Right forelimb (tissue), 1 donor: ENCODE measurements at places on chromosomes 11 and 22.
A peak's percentile ranks its signal among the peaks of the same experiment; 100 is the strongest.

GRCh38 chr11:87437844-87438223, 400.1 kb downstream of the TMEM135 start:
- no peak for DNase-seq

- no peak for DNase-seq
Observed at GRCh38 chr11:132093536-132094259, 723.3 kb downstream of the NTM start.

GRCh38 chr11:125114518-125114917, 3.1 kb upstream of the TMEM218 start:
- no peak for DNase-seq

GRCh38 chr11:85423316-85423715, 203.8 kb downstream of the DLG2 start:
- no peak for DNase-seq

GRCh38 chr11:46383404-46383758, 1.9 kb downstream of the MDK start:
- DNase-seq, result no peak

GRCh38 chr11:106451228-106451922, 373.9 kb downstream of the AASDHPPT start:
- no peak for DNase-seq

- DNase-seq, result no peak
Observed at GRCh38 chr11:315516-315994, 1.7 kb downstream of the IFITM1 start.

- DNase-seq, result no peak
Observed at GRCh38 chr22:49936973-49937757, 18.7 kb downstream of the CRELD2 start.

DNA sequence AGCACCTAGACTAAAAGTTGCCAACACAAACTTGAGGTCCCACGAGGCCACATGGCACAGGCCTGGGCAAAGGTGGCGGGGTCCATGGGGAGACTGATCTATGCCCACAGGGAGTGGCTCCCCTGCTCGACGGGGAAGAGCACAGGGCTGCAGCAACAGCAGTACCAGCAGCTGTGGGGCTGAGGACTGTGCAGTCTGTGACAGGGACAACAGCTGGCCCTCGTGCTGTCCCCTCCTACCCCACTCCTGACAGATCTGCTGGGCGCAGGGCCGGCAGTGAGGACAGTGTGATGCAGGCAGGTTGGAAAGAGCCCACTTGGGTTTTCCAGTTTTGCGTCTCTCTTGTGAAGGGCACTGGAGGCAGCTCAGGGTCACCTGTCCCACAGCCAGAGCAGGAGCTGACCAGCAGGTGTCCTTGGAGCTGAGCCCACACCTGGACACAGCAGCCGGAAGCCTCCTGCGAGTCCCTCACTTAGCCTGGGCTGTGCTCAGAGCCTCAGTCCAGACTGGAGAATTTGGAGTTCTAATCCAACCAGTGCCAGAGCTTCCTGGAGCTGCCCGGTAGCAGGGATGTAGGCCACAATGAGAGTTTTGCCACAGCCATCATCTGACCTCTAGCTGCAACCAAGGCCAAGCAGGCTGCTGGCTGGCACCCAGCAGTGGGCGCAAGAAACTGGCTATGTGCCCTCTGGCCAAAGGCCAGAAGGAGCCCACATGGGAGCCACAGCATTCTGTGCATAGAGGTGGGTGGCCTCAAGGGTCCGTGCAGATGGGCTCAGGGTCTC, 3.6 kb upstream of the GAS2L1 start:
- no peak for DNase-seq

- no peak for DNase-seq
Observed at GRCh38 chr11:2393111-2393868, 7.3 kb upstream of the TSSC4 start.

GRCh38 chr11:123235117-123235655, 40.1 kb upstream of the CLMP start:
- DNase-seq, result no peak

DNA sequence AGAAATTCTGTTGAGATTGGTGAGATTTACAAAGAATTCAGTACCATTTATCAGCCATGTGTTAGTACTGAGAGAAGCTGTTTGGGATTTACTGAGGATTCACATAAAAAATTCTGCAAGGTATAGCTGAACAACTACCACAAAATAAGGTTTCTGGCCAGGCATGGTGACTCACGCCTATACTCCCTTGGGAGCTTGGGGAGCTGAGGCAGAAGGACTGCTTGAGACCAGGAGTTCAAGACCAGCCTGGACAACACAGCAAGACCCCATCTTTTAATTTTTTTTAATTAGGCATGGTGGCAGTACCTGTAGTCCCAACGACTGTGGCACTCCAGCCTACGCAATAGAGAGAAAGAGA, 86.7 kb downstream of the SIK3 start:
- DNase-seq, result no peak

- no peak for DNase-seq
Observed at GRCh38 chr11:130834886-130835285, 81.4 kb downstream of the SNX19 start.

DNA sequence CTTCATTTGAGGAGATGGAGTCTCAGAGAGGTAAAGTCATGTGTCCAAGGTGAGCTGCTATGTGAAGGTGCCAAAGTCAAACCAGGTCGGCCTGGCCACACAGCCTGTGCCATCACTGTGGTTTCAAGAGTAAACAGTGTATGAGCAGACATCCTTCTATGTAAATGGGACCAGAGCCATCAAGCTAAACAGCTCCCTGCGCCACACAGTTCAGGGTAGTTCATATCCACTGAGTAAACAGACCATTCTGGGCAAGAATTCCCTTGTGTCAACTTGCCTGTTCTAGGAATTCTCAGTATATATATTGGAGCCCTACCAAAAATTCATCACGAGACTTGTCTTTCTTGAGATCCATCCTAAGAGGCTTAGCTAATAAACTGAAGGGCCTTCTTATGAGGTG, 77.5 kb downstream of the AMOTL1 start:
- no peak for DNase-seq

- DNase-seq, result peak; percentile 87
Observed at GRCh38 chr11:63768237-63769041, at the start of gene ZFTA. ZFTA (minus strand) TSS chr11:63768775; CDS start chr11:63768622, 153 bp downstream.

- no peak for DNase-seq
Observed at GRCh38 chr11:555780-556661, 4.5 kb downstream of the LMNTD2 start.

- no peak for DNase-seq
Observed at GRCh38 chr11:128323381-128323780, 264.0 kb downstream of the ETS1 start.

GRCh38 chr11:64745521-64746328, 1.8 kb upstream of the RASGRP2 start:
- peak; percentile 75 for DNase-seq

DNA sequence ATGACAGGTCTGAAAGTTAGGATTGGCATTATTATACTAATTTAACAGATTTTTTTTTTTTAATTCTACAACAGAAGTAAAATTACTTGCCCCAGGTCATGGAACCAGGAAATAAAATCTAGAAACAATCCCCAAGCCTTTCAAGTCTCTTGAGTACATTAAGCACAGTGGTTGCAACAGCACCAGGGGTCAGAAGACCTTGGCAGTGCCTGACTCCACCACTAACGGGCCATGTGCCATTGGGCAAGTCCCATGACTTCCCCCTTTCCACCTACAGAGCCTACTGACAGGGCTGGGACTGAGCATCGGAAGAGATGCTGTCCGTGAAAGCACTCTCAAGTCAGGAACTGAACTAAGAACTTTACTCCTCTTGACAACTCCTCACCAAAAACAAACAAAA, 98.6 kb upstream of the AKIP1 start:
- no peak for DNase-seq

DNA sequence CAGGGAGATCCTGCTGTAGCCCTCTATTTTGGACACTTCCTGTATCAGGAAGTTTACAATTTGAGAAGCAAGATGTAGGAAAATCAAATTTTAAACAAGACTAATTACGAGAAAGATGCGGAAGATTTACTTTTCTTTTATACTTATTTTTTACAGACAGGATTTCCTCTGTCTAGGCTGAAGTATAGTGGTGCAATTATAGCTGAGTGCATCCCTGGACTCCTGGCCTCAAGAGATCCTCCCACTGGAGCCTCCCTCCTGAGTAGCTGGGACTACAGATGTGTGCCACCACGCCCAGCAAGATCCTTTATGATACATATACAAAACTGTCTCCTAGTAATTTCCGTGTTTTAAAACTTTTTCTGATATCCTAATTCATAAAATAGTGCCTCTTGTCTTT, 17.2 kb upstream of the CARD18 start:
- DNase-seq, result no peak

- DNase-seq, result no peak
Observed at GRCh38 chr11:22774716-22775115, 54.9 kb downstream of the SVIP start.

- DNase-seq, result no peak
Observed at GRCh38 chr11:125110506-125110905, 920 bp downstream of the TMEM218 start.

DNA sequence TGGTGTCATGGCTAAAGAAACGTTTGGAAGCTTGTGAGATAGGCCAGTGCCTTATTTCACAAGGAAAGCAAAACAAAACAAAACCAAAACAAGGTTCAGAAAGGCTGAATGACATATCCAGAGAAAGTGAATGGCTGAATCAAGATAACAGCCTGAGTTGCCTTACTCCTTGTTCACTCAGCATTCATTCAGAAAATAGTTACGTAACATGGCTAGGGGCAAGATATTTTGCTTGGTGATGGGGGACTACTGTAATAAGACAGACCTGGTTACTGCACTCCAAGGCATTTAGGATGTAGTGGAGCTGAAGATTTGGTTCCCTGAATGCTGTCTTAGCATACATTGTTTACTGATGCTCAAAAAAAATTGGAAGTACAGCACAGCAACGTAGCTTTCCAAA, 47.7 kb downstream of the C11orf91 start:
- no peak for DNase-seq

GRCh38 chr11:122494221-122494620, 161.3 kb upstream of the UBASH3B start:
- DNase-seq, result no peak

GRCh38 chr11:117713538-117713991, 83.5 kb downstream of the DSCAML1 start:
- no peak for DNase-seq

DNA sequence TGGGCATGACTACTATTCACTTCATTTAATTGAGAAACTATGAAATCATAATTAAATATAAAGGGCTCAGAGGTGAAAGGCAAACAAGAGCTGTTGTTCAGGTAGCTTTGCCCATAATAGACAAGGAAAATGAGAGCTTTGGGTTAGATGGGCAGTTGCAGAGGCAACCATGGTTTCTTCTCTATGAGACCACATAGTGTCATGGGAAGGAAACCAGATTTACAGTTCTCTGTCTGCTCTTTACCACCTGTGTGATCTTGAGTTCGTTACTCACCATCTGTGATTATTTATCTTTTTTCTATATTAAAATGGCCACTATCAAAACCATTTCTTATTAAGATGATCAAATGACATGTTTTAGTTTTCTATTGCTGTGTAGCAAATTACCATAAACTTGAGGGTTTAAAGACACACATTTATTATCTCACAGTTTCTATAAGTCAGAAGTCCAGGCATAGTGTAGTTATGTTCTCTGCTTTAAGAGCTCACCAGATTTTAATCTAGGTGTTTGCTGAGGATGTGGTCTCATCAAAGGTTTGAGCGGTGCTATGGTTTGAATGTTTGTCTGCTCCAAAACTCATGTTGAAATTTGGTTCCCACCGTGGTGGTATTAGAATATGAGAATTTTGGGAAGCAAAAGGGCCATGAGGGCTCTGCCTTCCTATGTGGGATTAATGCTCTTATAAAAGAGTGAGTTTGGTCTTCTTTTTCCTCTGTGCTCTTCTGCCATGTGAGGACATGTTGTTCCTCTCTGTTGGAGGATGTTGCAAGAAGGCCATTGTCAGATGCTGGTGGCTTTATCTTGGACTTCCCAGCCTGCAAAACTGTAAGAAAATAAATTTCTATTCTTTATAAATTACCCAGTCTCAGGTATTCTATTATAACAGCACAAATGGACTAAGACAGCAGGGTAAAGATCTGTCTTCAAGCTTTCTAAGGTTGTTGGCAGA, 38.2 kb downstream of the OR2AG2 start:
- no peak for DNase-seq

- DNase-seq, result no peak
Observed at GRCh38 chr11:34773211-34773610, 143.0 kb downstream of the APIP start.

- peak; percentile 44 for DNase-seq
Observed at GRCh38 chr11:43943931-43944751, 1.7 kb downstream of the C11orf96 start.

GRCh38 chr11:32297611-32298011, 137.7 kb downstream of the WT1 start:
- no peak for DNase-seq

- DNase-seq, result no peak
Observed at GRCh38 chr11:57512646-57513451, 2.7 kb downstream of the SLC43A1 start.

DNA sequence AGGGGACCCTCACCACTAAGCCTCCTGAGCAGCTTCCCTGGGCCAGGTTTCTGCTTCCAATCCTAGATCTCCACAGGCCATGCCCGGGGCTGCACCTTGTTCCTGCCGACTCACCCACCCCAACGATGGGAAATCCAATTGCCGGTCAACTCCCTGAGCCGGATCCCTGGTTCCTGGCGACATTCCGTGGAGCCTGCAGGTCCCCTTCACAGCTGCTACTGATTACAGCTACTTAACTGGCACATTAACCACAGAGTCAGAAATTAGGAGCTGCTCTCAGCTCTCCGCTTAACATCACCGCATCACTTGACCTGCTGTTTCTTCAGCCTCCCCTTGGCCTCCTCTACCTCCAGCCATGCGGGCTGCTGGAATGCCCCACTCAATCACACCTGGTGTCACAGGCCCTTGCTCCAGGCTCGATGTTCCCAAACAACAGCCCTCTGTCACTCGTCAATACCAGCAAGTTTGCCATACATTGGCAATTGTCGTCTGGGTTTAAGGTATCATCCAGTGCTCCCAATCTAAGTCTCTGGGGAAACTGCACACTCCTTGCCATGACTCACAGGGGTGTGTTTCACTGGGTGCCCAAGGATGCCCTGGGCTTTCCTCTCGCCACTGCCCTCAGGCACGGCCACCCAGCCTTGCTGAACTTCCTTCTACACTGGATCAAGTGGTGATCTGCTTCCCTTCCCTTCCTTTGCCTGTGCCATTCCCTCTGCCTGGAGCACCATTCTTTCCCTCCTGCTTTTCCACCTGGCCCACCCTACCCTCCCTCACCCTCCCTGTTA, 181.0 kb downstream of the MN1 start:
- DNase-seq, result no peak

GRCh38 chr11:87366346-87366745, 328.6 kb downstream of the TMEM135 start:
- DNase-seq, result no peak

DNA sequence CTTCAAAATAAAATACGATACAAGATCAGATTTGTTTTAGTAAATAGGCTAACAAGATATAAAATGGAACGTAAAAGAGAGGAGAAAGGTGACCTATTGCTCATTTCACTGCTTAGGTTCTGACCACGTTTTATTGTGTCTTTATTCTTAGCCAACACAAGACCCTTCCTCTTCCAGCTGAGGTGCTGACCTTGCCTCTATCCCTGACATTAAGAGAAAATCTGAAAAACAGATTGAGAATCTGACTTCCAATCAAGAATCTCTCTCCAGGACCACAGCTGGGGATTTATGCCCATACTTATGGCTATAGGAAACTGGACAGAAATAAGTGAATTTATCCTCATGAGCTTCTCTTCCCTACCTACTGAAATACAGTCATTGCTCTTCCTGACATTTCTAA, at the start of gene OR10A5:
TSS of gene OR10A5 (plus strand) at position 301 of the 400 bp plus-strand sequence. CDS start at position 301, 0 bp downstream.
- DNase-seq, result no peak

- no peak for DNase-seq
Observed at GRCh38 chr22:26697151-26697550, 39.8 kb downstream of the MIAT start.
